Bronchial epithelial cell (primary cell): ENCODE measurements at places on chromosomes 11 and 22. TPM values are rescaled to one million over a fixed set of nuclear protein-coding genes. Genes with fewer than 3 reads are reported as not detected.

The EHD1 gene
- 32.9 and 40.7 TPM in 2 replicates for total RNA-seq

The MUC6 gene
- total RNA-seq, result under 0.01 TPM in 1 of 2 replicates, not detected in the other

The P2RX6 gene
- total RNA-seq, result 0.13 and 0.26 TPM in 2 replicates

The CCDC81 gene
- 0.53 and 0.64 TPM in 2 replicates for total RNA-seq

The NAALAD2 gene
- total RNA-seq, result not detected in 2 replicates
